ENCODE measurements at places on chromosomes 12 and 14.

GRCh38 chr14:89182326-89182725, 234.7 kb downstream of the FOXN3 start:
- DNase-seq = no peak

DNA sequence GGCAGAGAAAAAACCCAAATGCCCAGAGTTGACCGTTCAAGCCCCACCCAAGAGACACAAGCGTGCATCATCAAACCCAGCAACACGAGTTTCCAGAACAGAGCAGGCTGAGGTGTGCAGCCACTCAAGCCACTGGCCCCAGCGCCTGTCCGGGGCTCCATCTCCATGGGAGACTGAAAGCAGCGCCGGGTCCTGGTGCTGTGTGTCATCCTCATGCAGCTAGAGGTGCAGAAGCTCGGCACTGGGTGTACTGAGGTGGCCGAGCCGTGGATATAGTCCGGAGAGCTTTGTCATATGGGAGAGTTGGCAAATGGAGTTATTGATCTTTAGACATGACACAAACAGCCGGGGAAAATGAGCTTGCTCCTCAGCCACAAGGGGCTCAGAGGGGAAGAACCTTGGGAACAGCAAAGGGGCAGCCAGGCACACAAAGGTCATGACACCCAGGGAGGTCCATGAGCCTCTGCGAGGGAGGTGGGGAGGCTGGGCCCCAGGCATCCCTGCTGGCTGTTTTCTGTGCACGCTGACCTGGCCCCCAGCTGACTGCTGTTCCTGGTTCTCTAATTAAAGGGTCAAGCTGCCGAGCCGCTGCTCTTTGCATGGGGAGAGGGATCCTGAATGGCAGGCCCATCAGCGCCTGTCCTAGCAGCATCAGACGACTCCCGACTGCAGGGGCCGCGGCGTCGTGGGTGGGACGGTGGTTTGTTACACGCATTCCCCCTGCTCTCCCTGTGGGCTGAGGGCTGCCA, 145.4 kb upstream of the SFSWAP start:
- no peak for DNase-seq

DNA sequence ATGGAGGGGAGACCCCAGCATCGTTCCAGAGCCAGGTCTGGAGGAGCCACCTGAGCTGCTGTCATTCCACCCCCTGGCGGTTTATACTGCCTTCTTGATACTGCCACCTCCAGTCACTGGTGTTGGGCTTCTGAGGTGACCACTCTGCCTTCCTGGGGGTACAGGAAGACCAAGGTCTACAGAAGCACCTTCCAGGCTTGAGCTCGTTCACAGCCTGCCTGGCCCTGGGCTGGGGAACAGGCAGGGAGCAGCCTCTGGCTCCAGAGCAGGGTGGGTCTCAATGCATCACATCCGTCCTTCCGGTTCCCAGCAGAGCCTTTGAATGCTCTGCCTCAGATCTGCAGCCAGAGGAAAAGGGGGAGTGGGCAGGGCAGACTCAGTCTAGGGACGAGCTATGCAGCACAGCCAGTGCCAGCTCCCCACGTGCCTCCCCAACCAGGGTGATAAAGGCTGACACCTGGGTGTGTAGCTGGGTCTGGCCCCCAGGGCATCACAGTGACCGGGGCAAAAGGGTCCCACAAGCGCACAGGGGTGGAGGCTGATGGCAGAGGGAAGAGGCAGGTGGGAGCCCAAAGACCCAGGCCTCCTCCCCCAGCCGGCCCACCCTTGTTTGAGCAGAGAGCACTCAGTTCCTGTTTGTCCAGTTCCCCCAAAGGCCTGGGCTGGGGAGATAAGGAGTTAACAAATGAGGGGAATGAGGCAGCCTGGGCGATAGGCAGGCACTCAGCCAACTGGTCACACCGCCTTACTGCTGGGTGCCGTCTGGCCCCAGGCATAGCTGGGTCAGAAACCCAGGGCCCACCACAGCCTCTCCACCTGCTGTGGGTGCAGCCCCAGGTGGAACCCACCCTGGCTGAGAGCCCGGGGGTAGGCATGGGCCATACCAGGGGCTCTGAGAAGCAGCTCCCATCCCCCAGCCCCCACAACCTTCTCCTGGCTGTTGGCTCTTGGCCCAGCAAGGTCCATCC, 17.1 kb downstream of the DEGS2 start:
- DNase-seq = no peak

DNA sequence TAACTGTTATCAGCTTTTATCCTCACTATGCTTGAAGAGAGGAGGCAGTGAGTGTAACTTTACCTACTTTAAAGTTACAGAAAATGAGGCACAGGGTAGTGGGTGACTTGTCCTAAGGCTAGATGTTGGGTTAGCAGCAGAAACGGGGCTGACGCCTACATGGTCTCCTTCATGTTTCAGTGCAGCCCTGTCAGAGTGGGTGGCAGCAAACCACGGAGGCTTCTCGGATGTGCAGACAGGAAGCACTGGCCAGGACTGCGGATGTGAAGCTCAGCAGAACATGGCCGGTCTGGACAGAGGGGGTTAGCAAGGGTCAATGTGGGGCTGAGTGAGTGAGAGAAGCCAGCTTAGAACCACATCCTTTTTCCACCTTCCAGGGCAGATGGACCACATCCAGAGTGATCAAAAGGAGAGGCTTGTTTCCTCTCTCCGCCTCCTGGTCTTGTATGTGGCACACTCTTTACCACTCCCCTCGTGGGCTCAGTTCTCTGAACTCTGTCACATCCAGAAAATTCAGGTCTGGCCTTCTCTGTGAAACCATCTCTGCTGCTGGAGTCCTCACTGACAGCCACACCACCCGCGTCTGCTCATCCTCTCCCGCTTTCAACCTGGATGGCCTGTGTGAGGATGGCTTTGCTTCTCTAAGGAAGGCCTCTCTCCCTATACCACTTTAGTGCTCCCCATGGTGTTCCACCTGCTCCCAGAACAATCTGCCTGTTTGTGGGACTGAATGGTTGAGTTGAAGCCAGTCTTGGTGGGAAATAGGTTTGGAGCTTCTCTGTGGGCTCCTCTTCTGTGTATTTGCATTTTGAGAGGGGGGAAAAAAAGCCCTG, 14.1 kb downstream of the SUSD6 start:
- peak; percentile 58 for DNase-seq

GRCh38 chr12:47768323-47768811, 4.7 kb upstream of the SLC48A1 start:
- no peak for DNase-seq

DNA sequence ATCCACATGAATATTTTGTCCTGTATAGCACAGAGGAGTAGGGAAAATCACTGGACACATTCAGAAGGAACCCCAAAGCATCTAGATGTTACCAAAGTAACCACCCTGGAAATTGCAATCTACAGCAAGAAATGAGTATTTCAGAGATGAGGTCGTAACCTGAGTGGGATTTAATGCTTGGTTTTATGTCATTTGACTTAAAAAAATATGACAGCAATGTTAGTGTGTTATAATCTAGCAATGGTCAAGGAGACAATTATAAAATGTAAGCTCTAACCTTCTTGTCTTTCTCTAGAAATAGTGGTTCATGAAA, 256.6 kb downstream of the NAV3 start:
- DNase-seq = no peak

GRCh38 chr12:111166779-111167540, 201.9 kb downstream of the PHETA1 start:
- DNase-seq = no peak

DNA sequence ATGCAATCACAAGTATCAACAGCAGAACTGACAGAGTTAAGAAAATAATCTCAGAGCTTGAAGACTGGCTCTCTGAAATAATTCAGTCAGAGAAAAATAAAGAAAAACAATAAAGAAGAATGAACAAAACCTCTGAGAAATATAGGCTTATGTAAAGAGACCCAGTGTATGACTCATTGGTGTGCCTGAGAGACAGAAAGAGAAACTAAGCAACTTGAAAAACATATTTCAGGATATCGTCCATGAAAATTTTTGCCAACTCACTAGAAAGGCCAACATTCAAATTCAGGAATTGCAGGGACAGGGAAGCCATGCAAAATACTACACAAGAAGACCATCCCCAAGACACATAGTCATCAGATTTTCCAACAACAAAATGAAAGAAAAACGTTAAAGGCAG, 56.2 kb downstream of the APOBEC1 start:
- no peak for DNase-seq

DNA sequence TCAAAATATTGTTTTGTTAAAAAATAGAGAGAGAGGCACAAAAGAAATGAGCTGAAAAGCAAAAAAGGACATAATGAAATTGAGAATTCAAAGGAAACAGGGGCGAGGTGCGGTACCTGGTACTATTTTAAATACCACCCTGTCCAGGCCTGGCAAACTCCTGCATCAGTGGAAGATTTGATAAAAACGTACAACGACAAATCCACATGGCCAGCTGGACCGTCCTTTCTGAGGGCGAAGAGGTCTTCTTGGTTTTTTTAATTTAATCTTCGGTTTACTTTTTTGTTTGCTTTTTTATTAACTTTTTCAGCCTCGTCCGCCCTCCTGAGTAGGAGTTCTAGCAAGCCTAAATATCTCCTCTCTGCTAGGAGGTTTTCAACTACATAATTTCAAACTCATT, 11.9 kb downstream of the BCL11B start:
- no peak for DNase-seq

DNA sequence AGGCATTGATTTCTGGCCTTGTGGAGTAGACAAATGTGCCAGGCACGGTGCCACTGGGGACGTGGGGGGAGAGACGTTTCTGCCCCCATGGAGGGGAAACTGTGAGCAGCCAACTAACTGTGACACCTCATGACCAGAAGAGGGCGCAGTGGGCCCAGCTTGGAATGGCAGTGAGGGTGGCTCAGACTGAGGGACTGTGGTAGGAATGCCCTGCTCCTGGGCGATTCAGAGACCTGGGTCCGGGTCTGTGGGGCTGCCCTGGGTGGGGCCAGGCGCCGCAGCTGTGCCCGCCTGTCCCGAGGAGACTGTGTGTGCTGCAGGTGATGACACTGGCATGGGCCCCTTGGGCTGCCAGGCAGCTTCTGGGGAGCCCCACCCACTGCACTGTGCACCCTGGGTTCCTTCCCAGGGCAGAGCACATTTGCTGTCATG, 60.6 kb downstream of the SLC25A47 start:
- DNase-seq = peak; percentile 49

DNA sequence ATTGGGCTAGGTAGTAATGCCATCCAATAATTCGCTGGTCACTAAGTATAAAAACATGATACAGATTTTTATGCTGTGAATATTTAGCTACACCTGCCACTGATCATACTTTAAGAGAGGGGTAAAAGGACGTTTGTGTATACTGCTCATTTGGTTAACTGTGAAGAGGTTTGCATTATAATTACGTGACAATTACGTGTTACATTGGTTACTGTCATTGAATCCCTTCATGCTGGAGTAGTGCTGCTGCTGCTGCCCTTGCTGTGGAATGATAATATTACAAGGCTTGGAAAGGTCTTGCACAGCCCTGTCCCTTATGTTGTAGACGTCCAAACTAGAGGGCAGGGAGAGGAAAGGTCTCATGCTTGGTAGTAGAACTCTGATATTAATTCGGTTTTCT, 312.2 kb upstream of the ATP2B1 start:
- no peak for DNase-seq

DNA sequence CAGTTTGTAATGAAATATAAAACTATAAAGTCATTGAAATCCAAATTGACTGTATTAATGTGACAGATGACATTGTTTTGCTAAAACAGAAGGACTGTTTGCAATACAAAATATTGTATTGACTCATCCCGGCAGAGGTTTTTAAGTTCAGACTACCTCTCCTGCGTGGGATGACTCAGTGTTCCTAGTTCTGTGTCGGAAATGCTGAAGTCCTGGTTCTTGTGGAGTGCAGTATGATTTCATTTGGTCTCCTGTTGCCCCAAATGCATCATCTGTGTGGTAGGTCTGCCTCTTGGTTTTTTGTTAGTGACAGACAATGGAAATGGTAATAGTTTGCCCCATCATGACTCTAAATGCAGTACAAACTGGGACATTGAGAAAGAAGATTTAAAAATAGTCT, 27.8 kb downstream of the PELI2 start:
- no peak for DNase-seq
